Epithelial cell of proximal tubule (primary cell): ENCODE measurements at places on chromosomes 7 and 10.

GRCh38 chr7:127644484-127644883 lies 7.5 kb upstream of the SND1 start:
- DNase-seq, result no peak

DNA sequence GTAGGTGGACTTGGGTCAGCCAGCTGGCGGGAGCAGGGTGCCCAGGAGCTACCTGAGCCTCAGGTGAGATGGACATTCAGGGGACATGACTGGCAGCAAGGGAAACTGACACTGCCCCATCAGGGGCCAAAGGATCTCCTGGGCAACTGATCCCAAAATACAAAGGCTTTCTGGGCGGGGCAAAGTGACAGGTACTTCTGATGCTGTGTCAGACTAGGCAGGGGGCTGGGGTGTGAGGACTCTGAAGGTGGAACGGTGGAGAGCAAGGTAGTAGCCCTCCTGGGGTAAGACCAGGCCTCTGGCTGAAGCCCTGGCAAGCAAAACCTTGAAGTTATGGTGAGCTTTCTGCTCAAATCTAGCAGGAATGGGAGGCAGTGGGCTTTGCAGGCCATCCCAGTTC lies 4.4 kb downstream of the OPN4 start:
- no peak for DNase-seq

DNA sequence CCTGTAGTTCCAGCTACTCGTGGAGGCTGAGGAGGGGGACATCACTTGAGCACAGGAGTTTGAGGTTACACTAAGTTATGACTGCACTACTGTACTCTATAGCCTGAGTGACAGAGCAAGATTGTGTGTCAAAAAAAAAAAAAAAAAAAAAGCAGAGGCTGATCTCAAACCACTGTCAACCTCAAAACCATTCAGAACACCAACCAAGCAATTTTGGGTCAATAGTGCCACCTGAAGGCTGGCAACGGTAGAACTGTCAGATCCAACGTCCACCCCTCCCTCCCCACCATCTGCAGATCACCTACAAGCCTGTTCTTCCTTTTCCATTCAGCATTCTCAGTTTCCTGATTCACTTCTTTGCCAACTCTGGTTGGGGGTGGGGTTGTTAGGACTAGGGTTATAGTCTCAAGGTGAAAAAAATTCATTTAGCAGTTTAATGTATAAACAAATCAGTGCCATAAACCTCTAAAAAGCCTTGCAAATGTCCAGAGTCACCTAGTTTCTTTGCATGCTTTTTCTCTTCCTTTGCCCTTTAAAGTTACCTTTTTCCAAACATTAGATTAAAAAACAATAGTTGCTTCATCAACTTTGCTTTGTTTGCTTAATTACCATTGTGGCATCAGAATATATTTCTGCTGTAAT lies 2.6 kb downstream of the MRPS33 start:
- no peak for DNase-seq

GRCh38 chr10:34102237-34102673 lies 712.8 kb downstream of the PARD3 start:
- DNase-seq, result no peak

- DNase-seq, result no peak
Observed at GRCh38 chr7:47746468-47746867, 164.6 kb upstream of the TNS3 start.

GRCh38 chr10:49585387-49585786 lies 24.7 kb upstream of the SLC18A3 start:
- DNase-seq, result no peak

GRCh38 chr7:142770661-142771352 lies at the start of gene PRSS2:
PRSS2 (plus strand) TSS chr7:142770970; CDS start chr7:142770983, 13 bp downstream.
- DNase-seq, result no peak

GRCh38 chr10:4673279-4674040 lies 152.5 kb upstream of the AKR1E2 start:
- no peak for DNase-seq

DNA sequence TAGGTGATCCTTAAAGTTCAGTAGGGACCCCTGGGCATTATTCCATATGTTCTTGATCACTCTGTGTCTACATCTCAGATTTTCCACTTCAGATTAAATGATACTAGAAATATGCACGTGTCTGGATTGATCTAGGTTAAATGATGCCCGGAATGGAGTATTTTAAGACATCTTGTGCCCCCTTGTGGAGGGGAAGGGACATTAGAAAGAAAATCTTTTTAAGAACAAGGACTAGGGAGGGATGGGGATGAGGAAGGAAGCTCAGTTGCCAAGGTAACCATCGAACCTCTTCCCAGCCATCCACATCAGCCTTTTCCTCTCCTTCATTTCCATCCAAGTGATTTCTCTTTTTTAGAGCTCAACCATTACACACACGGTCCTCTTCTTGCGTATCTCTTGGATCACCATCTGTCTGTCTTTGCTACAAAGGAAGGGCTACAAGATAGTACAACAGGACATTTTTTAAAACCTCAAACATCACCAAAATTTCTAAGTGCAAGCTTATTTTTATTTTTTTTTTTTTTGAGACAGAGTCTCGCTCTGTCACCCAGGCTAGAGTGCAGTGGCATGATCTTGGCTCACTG lies 40.5 kb downstream of the PRSS2 start:
- no peak for DNase-seq

GRCh38 chr10:18137111-18137510 lies 3.1 kb upstream of the CACNB2 start:
- DNase-seq, result no peak

DNA sequence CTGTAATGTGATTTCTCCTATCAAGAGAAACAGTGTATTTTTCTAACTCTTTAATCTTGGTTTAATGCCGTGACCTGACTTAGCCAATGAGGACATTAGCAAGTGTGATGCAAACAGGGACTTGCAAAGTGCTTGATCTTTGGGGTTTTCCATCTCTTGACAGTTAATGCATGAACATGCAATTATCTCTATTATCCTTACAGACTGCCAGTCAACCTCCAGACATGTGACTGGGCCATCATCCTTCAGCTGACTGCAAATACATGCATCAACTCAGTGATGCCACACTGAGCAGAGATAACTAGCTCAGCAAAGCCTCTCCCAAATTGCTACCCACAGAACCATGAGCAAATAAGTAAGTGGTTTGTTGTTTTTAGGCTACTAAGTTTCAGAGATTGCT lies 409.6 kb downstream of the GPAM start:
- DNase-seq, result no peak

DNA sequence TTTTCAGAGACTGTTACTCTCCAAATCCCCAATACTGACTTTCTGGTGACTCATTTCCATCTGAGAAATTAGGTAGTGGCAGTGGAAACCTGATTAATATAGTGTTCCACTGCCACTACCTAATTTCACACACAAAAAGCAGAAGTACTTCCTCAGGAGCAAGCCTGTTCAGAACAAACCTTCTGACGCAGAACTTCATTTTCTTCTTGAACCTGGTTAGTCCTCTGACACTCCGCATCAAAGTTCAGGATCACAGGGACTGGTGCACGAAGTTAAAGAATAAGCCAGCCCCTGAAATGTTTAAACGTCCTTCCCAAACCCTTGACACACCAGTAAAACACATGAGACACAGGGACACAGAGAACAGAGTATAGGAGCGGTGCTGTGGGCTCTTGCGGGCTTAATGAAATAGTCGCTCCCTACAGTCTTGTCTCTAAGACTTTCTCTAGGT lies 4.4 kb downstream of the WDR91 start:
- DNase-seq, result no peak

DNA sequence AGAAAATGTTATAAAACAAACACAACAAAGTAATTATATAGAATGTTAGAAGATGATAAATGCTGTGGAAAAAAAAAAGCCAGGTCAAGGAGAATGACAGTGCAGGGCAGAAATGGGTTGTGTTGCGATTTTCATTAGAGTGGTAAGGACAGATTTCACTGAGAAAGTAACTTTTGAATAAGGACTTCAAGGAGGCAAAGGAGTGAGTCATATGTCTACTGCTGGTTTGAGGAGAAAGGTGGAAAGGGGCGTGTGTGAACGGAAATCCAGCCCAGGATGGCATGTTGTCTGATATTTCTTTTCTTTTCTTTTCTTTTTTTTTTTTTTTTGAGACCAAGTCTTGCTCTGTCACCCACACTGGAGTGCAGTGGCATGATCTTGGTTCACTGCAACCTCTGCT lies 12.3 kb upstream of the DLD start:
- DNase-seq, result no peak
